Foreskin fibroblast (primary cell): ENCODE measurements at places on chromosomes 7 and 10.

- DNase-seq: no peak
These were observed 125.6 kb downstream of the FANK1 start for GRCh38 chr10:126021833-126022500.

- DNase-seq: no peak
These were observed 228.0 kb downstream of the TWIST1 start for GRCh38 chr7:18889436-18889835.

GRCh38 chr7:137619181-137619580, 227.6 kb downstream of the DGKI start:
- no peak for DNase-seq

- peak; percentile 84 for DNase-seq
These were observed 58.1 kb downstream of the CAV1 start for GRCh38 chr7:116582806-116583444.

DNA sequence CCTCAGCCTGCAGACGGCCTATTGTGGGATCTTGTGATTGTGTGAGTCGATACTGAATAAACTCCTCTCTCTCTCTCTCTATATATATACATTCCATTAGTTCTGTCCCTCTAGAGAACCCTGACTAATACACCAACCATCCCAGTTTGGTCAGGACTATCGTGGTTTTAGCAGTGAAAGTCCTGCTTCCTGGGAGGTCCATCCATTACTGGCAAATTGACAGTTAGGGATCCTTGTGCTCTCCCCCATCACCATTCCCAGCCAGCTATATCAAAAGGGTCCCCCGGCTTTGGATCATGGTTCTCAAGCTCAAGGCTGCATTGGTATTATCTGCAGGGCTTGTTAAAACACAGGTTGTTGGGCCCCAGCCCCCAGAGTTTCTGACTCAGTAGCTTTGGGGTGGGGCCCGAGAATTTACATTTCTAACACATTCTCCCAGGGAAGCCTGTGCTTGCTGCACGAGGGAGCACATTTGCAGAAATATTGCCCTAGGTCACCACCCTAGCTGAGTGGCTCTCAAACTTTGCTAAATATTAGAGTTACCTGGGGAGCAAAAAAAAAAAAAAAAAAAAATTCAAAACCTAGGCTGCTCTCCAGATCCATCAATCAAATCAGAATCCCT, 899.1 kb upstream of the AUTS2 start:
- no peak for DNase-seq

- DNase-seq: no peak
These were observed 7.6 kb downstream of the PRXL2A start for GRCh38 chr10:80415734-80416478.

DNA sequence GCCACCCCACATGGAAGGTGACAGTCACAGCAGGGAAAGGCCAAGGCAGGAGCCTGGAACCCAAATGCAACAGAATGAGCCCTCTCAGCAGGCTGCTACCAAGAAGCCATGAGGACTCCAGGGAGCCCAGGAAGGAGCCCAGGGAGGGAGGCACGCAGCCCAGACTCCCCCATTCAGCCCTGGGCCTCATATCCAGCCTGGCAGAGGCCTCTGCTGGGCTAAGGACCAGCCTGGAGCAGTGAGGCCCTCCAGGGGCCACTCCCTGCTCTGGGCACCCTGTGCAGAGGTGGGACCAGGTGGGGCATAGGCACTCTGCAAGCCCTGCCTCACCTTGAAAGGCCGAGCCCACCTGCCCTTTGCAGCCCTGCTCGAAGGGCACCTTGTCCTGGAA, 25.8 kb upstream of the ZNF488 start:
- no peak for DNase-seq

DNA sequence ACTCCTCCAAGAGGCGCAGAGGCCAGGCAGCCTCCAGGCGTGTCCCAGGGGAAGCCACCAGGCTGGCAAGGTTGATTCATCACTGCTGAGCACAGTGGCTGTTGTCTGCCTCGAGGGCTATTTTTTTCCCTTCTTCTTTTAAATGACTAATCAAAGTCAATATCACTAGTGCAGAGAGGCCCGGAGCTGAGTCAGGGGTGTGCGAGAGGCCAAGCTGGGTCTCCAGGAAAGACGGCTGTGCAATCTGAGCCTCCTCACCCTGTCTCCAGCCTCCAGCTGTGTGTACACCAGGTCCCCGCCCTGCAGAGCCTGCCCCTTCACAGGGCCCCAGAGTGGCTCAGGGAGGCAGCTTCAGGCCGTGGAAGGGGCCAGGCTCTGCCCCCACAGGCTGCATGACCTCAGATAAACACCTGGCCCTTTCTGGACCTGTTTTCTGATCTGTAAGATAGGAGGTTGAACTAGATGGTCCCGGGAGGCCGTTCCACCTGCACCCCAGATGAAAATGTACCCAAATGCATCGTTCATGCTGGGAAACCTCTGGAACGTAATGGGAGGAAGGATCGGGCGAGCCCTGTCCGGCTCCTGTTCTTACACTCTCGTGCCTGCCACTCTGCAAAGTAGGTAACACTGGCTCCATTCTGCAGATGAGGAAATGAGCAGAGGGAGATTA, 3.7 kb downstream of the STX1A start:
- DNase-seq: peak; percentile 99

- DNase-seq: no peak
These were observed 15.9 kb upstream of the SLC25A16 start for GRCh38 chr10:68543004-68543918.

DNA sequence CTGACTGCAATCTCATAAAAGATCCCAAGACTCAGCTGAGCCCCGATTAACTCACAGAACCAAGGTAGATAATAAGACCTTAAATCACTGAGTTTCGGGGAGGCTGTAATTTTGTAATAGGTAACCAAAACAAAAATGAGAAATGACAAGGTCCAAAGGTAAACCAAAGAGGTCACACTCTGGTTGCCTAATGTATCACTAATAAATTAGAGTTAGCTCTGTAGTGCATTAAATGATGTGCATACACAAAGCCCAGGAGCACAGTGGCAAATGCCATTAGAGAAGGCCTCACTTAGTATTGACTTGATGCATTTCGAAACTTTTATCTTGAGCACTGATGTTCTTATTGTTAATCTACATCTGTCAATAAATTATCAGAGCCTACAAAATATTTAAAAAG, 237.7 kb upstream of the CCDC6 start:
- no peak for DNase-seq

GRCh38 chr10:1602037-1602484, 135.3 kb downstream of the ADARB2 start:
- DNase-seq: no peak

DNA sequence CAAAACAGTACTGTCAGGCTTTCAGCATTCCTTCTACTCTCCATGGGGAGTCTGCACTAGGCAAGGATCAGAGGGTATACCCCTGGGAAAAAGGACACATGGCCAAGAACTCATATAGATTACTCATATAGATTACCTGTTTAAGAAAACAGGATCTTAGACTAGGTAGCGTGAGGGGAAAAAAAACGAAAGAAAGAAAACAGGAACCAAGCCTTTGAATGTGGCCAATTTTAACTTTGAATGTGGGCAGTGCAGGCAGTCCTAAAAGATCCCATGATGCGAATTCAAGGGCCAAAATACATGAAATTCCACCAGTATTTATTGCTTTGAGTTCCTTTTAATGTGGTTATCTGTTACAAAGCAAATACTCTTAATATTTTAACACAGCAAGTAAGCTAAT, 108.6 kb upstream of the TAC1 start:
- no peak for DNase-seq

DNA sequence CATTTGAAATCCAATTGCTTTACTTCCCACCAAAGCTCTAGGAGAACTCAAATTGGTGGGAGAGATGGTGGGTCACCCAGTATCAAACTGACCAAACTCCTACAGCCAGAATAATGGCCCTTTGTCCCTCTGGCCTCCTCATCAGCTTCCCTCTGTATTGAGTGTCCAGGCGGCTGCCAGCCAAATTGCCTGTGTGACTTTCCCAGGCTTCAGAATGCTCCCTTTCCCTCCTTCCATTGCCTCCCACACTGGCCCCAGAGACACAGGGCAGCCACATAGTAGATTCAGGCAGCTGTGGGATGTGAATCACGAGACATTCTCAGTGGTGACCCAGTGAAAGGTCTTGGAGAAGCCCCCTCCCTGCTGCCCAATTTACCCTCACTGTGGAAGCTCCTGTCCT, 12.7 kb upstream of the VDAC2 start:
- no peak for DNase-seq

GRCh38 chr10:121753726-121754476, 155.7 kb upstream of the FGFR2 start:
- peak; percentile 80 for DNase-seq

- DNase-seq: no peak
These were observed 22.8 kb upstream of the EZH2 start for GRCh38 chr7:148906707-148907498.

- no peak for DNase-seq
These were observed 252.7 kb downstream of the SKIDA1 start for GRCh38 chr10:21272643-21273399.

GRCh38 chr10:11448190-11448544, 163.3 kb downstream of the USP6NL start:
- no peak for DNase-seq

- no peak for DNase-seq
These were observed 361.4 kb upstream of the ZNF32 start for GRCh38 chr10:44009891-44010632.

- DNase-seq: peak; percentile 11
These were observed 20.2 kb downstream of the DNAJB9 start for GRCh38 chr7:108589874-108590273.

DNA sequence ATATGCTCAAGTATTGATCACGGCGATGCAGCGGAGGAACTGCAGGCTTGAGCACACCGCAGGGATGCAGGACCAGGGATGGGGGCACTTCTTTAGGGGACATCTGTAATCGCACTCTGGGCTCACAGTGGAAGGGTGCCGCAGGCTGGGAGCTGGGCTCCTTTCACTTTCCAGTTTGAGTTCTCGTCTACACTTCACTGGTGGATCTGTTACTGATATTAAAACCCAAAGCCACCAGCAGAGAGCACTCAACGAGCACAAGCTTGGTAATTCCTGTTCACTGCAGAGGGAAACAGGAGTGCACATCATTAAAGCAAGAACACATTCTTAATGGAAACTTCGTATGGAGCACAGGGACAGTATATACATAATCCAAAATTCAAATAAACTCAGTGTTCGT, 91.3 kb downstream of the PARD3 start:
- peak; percentile 59 for DNase-seq

DNA sequence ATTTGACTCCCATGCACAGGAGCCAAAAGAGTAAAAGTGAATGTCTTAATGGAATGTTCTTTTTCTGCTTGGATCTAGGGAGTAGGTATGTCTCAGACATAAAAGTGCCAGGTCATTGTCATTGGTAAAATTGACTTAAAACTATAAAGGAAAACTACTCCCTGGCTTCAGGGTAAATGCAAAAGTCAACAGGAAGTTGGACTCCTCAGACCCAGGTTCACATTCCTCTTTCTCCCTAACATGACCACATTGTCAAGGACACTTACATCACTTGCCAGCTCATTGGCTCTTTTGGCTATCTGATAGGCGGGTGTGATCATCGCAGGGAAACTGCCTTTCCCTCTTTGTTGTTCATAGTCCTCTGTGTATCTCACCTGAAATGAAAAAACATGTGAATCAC, 13.7 kb downstream of the NRAP start:
- DNase-seq: no peak

DNA sequence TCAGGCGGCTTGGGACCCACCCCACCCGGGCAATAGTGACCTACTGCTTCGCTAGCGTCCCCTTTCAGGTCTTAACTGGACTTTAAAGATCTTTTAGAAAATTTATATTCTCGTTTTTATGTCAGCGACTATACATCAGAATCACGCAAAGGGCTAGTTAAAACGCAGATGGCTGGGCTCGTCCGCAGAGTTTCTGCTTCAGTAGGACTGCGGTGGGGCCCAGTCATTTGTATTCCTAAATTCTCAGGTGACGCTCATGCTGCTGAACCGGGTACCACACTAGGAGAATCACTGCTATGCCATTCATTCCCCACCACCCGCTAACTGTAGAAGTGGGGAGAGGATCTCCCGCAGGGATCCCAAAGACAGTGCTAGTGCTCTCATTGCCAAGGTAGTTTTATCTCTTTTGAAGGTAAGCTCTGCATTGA, 12.0 kb upstream of the SP8 start:
- DNase-seq: no peak

DNA sequence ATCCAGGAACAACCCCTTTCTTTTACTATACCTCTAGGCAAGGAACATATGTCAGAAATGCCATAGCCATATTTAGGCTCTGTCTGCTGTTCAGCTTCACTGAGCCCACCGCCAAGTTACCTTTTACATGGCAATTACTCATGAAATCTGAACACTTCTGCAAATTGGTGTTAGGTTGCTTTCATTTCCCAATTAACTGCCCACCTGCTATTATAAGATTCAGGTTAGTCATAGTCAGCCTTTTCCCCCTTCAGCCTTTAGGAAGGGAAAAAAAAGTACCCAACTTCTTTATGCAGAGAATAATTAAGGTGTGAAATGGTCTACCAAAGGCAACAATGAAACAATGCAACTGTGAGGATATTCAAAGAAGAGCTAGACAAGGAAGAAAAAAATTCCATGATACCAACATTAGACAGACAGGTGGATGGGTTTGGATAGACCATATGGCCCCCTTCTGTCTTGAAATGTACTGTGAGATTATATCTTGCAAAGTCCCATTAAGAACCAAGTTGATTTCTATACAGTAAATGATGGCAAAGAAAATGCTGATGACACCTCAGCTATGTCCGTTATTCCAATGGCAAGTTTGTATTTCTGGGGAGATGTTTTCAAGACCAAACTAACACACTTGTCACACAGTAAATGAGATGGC, 442.1 kb upstream of the NRP1 start:
- DNase-seq: no peak

- DNase-seq: peak; percentile 30
These were observed at the start of gene FAM13C for GRCh38 chr10:59362144-59362958. FAM13C (minus strand) TSS chr10:59362549; CDS start chr10:59362460, 89 bp downstream.

DNA sequence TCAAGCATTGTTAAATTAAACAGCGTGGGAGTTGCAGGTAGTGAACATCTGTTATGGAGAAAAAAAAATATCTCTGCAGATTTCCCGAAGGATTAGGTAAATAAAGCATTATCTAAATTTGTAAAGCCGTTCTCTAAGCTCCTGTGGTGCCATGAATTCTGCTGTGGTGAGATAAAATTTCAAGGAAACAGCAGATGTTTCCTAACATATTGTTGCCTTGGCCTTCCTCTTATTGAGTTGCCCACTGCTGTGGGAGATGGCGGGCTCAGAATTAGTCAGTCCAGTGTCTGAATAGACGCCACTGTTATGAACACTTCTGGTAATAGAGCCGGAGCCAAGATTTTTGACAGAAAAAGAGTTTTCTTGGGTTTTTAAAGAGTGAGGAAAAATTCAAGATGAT, 82.6 kb upstream of the ELMO1 start:
- DNase-seq: no peak

- no peak for DNase-seq
These were observed 12.3 kb downstream of the DYDC1 start for GRCh38 chr10:80344276-80344675.
